Type B pancreatic cell (in vitro differentiated cells): ENCODE measurements at places on chromosomes 2 and 18. TPM values are rescaled to one million over a fixed set of nuclear protein-coding genes. Genes with fewer than 3 reads are reported as not detected.

- no peak for DNase-seq
These were observed 310.4 kb upstream of the NT5C1B start for GRCh38 chr2:18899725-18900124.

- no peak for DNase-seq
These were observed 85.1 kb upstream of the ZBTB14 start for GRCh38 chr18:5380586-5380985.

IMP4 gene
- 53.6 and 67.0 TPM in 2 replicates for total RNA-seq

- no peak for DNase-seq
These were observed 5.2 kb upstream of the SPAST start for GRCh38 chr2:32058130-32058529.

CTAGE1 gene
- not detected in 2 replicates for total RNA-seq
